ENCODE measurements at places on chromosomes 12 and 14. TPM values are rescaled to one million over a fixed set of nuclear protein-coding genes. Genes with fewer than 3 reads are reported as not detected.

Gene MYH6
- not detected for total RNA-seq

Gene CCDC175
- 0.33 TPM for total RNA-seq

DNA sequence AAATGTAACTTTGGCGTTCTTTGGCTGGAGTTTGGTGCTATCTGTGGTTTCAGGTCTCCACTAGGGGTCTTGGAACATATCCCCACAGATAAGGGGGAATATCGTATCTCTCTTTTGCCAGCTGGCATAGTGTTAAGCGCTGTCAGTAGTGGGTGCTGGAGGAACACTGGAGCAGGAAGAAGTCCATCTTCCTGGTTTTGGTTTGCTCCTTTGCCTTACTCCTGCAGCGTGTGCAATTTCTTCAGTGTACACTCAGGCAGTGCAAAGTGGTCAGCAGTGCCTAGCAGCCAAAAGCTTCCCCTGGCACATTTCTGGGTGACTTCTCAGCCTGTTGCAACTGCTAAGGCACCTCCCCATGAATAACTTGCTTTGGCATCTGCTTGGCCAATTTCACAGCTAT, 11.7 kb upstream of the RIPK3 start:
- no peak overlapping the region for H3K27ac ChIP-seq
- H3K27me3 ChIP-seq = no peaks in the 10 kb centered on the region
- H3K36me3 ChIP-seq = no peaks in the 10 kb centered on the region

DNA sequence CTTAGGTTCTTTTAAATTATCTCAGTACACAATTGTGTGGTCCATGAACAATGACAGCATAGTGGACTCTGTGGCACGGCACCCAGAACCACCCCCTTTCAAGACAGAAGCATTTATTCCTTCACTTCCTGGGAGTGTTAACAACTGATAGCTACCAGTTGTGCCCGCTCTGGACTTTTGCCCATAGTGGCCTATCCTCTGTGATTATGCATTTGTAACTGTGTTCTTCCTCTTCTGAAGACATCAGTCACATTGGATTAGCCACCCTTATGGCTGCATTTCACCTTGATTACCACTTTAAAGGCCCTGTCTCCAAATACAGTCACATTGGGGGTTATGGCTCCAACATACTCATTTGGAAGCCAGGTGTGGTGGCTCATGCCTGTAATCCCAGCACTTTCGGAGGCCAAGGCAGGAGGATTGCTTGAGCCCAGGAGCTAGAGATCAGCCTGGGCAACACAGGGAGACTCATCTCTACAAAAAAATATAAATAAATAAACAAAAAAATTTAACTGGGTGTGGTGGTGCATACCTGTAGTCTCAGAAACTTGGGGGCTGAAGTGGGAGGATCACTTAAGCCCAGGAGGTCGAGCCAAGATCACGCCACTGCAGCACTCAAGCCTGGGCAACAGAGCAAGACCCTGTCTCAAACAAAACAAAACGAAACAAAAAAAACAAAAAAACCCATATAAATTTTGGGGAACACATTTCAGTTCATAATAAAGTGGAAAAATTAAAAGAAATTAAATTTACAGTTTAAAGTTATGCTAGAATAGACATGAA, 27.6 kb upstream of the PHC1 start:
- no peaks in the 10 kb centered on the region for H3K36me3 ChIP-seq
- no peak for DNase-seq
- H3K27me3 ChIP-seq = no peaks in the 10 kb centered on the region
- H3K4me3 ChIP-seq = no peak overlapping the region
- H3K4me1 ChIP-seq = no peaks in the 10 kb centered on the region

- H3K27ac ChIP-seq = no peak overlapping the region
- no peaks in the 10 kb centered on the region for H3K4me1 ChIP-seq
- H3K27me3 ChIP-seq = no peaks in the 10 kb centered on the region
- no peaks in the 10 kb centered on the region for H3K36me3 ChIP-seq
- H3K4me3 ChIP-seq = no peak overlapping the region
- no peak for DNase-seq
Measured at GRCh38 chr14:93056840-93057585, 58.7 kb downstream of the ITPK1 start.

DNA sequence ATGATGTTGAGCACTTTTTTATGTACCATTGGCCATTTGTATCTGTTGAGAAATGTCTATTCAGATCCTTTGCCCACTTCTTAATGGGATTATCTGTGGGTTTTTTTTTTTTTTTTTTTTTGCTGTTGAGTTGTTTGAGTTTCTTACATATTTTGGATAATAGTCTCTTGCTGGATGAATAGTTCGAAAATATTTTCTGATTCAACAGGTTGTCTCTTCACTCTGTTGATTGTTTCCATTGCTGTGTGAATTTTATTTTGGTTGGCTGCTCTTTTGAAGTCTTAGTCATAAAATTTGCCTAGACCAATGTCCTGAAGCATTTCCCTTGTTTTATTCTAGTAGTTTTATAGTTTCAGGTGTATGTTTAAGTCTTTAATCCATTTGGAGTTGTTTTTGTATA, 64.5 kb downstream of the CAND1 start:
- DNase-seq = no peak
- no peaks in the 10 kb centered on the region for H3K36me3 ChIP-seq
- no peaks in the 10 kb centered on the region for H3K4me1 ChIP-seq
- no peak overlapping the region for H3K27ac ChIP-seq
- H3K27me3 ChIP-seq = no peaks in the 10 kb centered on the region

DNA sequence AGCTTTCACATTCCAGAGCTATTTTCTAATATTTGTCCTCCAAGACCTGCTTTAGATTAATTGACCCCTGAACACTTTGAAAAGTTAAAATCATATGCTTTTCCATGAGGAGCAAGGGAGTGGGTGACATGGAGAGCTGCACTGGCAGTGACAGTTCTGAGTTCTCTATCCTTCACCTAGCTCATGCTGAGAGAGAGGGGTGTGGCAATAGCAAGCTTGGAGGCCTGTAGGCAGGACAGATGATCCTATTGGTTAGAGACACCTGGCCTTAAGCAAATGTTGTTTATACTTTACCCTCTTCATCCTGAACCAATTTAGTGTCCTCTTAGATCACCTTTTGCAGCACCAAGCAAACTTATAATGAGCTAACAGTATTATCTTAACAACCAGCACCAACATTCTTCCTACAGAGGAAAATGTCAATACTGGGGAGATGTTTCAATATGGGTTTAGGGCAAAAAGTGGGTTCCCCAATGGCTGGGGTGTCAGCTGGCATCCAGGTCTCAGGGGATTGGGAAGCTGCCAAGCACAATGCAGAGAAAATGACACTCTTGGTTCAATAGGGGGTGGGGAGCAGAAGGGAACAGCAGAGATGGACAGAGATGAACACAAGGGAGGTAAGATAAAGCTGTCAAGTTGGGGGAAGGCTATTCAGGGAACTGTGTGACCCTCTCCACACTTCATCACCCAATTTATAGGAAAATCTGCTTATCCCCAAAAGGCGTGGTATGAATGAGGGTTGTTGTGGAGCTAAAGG, 37.0 kb upstream of the PPM1H start:
- H3K27me3 ChIP-seq = no peaks in the 10 kb centered on the region
- H3K36me3 ChIP-seq = no peaks in the 10 kb centered on the region
- no peak for DNase-seq
- no peaks in the 10 kb centered on the region for H3K4me1 ChIP-seq
- no peak overlapping the region for H3K27ac ChIP-seq
- H3K4me3 ChIP-seq = no peak overlapping the region

Gene METTL25
- 10.4 TPM for total RNA-seq

DNA sequence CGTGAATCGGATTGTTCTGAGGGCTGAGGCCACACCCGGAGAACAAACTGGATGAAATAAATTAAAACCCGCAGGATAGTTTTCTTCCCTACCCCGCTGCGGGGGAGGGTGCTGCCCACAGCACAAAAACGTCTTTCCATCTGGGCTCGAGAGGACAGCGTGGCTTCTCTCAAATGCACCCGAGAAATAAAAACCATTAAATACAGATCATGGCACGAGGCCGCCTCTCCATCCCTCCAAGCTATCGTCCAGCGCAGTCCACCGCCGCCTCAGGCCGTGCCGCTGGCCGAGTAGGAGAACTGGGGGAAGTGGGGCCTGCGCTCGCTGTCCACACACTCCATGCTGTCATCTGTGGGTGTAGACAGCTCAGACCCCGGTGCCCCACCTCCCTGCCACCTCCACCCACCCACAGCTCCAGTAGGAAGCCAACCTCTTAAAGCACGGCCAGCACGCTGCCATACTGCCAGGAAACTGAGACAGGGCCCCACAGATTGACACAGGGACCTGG, 17.2 kb downstream of the SIVA1 start:
- peaks cover 5% of the 10 kb centered on the region for H3K4me1 ChIP-seq
- no peak overlapping the region for H3K4me3 ChIP-seq
- H3K36me3 ChIP-seq = no peaks in the 10 kb centered on the region
- no peaks in the 10 kb centered on the region for H3K27me3 ChIP-seq
- DNase-seq = no peak

DNA sequence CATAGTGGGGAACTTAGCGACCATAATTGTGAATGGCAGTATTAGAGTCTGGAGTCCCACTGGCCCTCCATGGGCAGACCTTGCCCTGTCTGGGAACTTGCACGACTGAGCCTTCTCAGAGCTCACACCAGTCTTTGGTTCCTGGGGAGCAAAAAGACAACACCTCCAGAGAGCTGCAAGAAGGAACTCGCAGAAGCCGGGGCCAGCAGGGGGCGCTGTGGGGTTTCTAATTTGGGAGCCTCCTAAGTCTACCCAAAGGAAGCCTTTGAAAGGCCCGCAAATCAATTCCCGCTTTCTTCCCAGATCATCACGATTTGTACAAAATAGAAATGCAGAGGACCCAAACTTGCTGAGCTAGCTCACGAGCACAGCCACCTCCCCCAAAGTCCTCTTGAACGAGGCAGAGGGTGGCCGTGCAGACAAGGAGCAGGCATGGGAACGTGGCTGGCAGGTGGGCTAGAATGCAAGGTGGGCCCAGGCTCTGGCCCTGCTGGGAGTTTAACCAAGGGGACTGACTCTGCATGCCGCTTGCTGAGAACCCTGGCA, 46.3 kb upstream of the FBXO21 start:
- peak; percentile 54 for DNase-seq
- H3K36me3 ChIP-seq = no peaks in the 10 kb centered on the region
- peaks cover 9% of the 10 kb centered on the region for H3K27me3 ChIP-seq
- H3K4me3 ChIP-seq = no peak overlapping the region
- no peak overlapping the region for H3K27ac ChIP-seq

GRCh38 chr14:30971586-30971985, 53.9 kb upstream of the AP4S1 start:
- DNase-seq = no peak
- no peak overlapping the region for H3K27ac ChIP-seq
- H3K36me3 ChIP-seq = no peaks in the 10 kb centered on the region
- H3K4me3 ChIP-seq = no peak overlapping the region

Gene MYO1H
- 0.16 TPM for total RNA-seq

- DNase-seq = peak; percentile 27
- H3K27me3 ChIP-seq = no peaks in the 10 kb centered on the region
- H3K27ac ChIP-seq = no peak overlapping the region
- no peaks in the 10 kb centered on the region for H3K4me1 ChIP-seq
- no peak overlapping the region for H3K4me3 ChIP-seq
- no peaks in the 10 kb centered on the region for H3K36me3 ChIP-seq
Measured at GRCh38 chr12:47370421-47370820, 290.7 kb upstream of the AMIGO2 start.

Gene AP4S1
- 5.2 TPM for total RNA-seq

DNA sequence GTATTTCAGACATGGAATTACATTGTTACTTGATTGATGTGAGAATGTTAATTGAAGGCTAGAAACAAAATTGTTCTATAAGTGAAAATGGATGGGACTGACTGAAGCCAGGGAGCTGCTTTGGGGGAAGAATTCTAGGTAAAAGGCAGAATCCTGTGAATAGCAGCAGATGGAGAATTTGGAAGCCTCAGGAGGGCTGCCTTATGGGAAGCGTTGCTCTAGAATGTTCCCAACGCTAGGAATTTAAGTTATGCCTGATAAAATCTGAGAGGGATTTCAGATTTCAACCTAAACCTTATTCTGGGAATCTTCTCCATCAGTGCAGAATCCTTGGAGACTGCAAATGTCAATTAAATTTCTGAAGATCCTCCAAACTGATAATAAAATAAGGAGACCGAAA, 858.2 kb upstream of the FLRT2 start:
- H3K27me3 ChIP-seq = no peaks in the 10 kb centered on the region
- no peak for DNase-seq
- H3K4me1 ChIP-seq = no peaks in the 10 kb centered on the region
- H3K27ac ChIP-seq = no peak overlapping the region
- H3K4me3 ChIP-seq = no peak overlapping the region

- no peak overlapping the region for H3K4me3 ChIP-seq
- H3K27ac ChIP-seq = no peak overlapping the region
- H3K27me3 ChIP-seq = no peaks in the 10 kb centered on the region
- H3K36me3 ChIP-seq = no peaks in the 10 kb centered on the region
- no peak for DNase-seq
Measured at GRCh38 chr12:57612711-57613426, 1.6 kb downstream of the ARHGEF25 start.

DNA sequence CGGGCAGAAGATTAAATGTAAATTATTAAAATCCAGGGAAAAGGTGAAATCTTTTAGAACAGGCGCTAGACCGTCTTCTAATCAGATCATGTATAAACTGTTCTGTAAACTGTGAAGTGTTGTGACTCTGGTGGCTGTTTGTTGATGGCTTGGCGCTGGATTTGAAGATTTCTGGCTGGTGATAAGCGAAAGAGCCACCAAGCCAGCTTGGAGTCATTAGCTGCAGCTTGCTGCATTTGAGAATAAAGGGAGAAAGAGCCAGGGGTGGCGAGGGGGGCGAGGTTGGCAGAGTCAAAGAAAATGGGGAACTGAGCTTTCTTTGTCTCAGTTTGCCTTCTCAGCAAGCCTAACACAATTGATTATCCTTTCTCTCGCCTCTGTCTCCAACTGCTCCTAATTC, 8.0 kb downstream of the SYNDIG1L start:
- H3K4me1 ChIP-seq = no peaks in the 10 kb centered on the region
- H3K4me3 ChIP-seq = no peak overlapping the region
- no peaks in the 10 kb centered on the region for H3K36me3 ChIP-seq
- no peak overlapping the region for H3K27ac ChIP-seq
- peaks cover 5% of the 10 kb centered on the region for H3K27me3 ChIP-seq

Gene KRT77
- 0.48 TPM for total RNA-seq

DNA sequence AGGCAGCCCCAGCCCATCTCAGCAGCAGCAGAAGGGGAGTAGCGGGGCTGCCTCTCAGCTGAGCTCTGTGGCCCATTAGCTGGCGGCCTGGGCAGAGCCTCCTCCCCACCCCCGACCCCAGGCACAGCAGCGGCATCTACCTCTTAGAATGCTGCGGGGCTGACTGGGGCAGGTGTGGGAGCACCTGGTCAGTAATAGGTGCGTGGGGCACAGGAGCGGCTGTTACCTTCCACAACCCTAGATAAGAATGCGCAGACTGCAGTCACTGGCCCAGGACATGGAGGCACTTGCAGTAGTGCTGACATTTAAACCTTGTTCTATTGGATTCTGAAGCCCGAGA, 35.6 kb downstream of the SYNE3 start:
- H3K4me1 ChIP-seq = peaks cover 10% of the 10 kb centered on the region
- H3K27ac ChIP-seq = peak overlapping the region; percentile 80
- H3K36me3 ChIP-seq = no peaks in the 10 kb centered on the region

Gene BCL11B
- 2.6 TPM for total RNA-seq

- no peaks in the 10 kb centered on the region for H3K27me3 ChIP-seq
- H3K36me3 ChIP-seq = no peaks in the 10 kb centered on the region
- H3K4me3 ChIP-seq = no peak overlapping the region
- H3K27ac ChIP-seq = no peak overlapping the region
Measured at GRCh38 chr12:106030210-106031071, 108.3 kb downstream of the NUAK1 start.

Gene ZFYVE26
- total RNA-seq = 42.6 TPM

GRCh38 chr14:54881761-54882401, 20.7 kb downstream of the GCH1 start:
- DNase-seq = no peak
- no peaks in the 10 kb centered on the region for H3K4me1 ChIP-seq
- H3K27ac ChIP-seq = peak overlapping the region; percentile 58
- H3K27me3 ChIP-seq = no peaks in the 10 kb centered on the region
- H3K4me3 ChIP-seq = peak overlapping the region; percentile 41

Gene SMOC1
- total RNA-seq = 32.6 TPM

Gene C1R
- 302 TPM for total RNA-seq

Gene GPR132
- total RNA-seq = 2.9 TPM
